ENCODE measurements at places on chromosomes 16 and 17.

DNA sequence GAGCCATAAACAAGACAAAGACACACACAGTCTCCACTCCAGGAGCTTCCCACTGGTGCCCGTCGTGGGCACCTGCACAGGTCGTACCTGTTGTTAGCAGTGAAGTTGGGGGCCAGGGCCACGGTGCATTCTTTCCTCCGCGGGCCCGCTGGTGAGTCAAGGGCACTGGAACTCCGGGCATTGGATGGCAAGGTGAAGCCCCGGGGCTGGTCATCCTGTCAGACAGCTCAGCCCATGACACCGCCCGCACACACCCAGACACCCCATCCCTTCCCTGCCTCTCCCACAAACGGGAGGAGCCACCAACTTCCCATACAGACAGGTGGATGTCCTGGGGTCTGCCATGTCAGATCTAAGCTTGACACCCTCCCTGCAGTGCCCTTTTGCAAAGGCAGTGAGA is 16.1 kb downstream of the CEP131 start:
- no peak for DNase-seq

GRCh38 chr17:78342449-78343186 is 17.3 kb downstream of the SOCS3 start:
- no peak for DNase-seq

GRCh38 chr16:77991701-77992100 is 30.6 kb upstream of the CLEC3A start:
- no peak for DNase-seq

DNA sequence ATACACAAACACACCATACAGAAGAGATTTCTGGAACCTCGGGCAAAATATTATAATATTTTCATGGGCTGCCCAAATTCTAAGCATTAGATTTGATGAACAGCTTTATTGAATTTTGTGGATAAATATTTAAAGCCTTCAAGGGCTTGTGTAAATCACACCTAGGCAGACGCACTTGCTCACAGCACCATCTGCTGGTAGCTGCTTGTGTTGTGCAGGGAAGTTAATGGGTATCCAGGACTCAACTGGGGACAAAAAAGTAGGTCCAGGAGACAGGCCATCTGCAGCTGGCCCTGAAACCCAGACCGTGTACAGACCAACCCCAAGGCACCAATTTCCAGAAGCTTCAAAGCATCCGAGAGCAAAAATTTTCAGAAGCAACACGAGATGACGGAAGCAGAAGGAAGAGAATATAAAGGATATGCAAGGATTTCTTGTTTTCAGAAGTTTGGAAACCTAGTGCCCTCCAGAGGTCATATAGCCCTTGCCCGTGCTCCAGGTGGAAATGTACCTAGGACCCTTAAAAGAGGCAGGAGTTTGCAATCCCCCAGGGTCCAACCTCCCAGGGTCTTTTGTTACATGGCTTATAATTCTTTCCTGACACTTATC is 140.0 kb downstream of the CHD9NB start:
- DNase-seq: no peak

DNA sequence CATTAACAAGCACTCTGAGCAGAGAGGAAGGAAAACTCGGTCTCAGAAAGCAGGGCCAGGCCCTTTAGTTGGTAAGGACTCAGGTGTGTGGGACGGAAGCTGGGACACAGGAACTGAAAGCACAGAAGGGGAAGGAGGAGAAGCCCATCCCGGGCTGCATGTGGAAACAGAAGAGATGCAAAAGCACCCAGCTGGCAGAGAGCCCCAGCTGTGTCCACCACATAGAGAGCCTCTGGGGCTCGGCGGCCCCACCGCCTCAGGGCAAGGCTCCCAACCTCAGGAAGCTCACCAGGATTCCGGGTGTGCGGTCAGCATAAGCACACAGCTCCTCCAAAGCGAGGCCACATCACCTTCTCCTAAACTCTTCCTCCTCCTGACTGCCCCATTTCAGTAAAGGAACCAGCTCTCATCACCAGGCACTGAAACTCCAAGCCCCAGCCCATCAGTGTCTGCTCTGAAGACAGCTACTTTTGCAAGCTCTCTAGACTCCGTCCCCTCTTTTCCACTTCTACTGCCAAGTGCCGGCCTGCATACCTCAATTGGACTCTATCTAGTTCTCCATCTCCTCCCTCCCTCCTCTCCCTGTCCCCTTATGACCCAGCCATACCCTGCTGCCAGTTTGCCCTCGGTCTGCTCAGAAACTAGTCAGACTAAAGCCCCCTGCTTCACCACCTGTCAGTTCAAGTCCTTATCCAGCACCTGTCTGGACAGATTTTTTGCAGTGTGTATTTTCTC is 6.0 kb downstream of the ST3GAL2 start:
- no peak for DNase-seq

- peak; percentile 24 for DNase-seq
These were observed 64.0 kb downstream of the MYO18A start for GRCh38 chr17:29115961-29116803.

GRCh38 chr16:9415545-9415944 is 324.1 kb downstream of the HAPSTR1 start:
- no peak for DNase-seq

DNA sequence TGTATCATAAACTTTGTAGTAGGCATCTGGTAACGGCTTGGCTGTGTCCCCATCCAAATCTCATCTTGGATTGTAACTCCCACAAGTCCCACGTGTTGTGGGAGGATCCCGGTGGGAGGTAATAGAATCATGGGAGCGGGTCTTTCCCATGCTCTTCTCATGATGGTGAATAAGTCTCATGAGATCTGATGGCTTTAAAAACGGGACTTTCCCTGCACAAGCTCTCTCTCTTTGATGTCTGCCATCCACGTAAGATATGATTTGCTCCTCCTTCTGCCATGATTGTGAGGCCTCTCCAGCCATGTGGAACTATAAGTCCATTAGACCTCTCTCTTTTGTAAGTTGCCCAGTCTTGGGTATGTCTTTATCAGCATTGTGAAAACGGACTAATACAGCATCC is 248.7 kb downstream of the SNX29 start:
- DNase-seq: no peak

DNA sequence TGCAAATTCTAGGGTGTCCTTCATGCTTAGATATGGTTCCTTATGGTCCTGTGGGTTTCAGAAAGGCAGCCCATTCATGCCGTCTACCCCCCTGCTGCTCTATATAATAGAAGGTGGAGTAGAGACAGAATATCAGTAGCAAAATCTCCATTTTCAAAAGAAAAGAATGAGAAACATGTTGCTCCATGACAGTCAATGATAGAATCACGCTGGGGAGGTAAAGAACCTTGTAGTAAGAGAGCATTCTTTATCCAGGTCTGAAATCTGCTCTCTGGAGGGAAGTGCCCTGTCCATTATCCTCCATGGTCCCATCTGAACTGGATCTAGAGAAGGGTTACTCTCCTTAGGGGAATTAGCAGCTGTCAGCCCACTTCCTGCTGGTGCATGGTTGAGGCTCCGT is 272.8 kb downstream of the WWOX start:
- DNase-seq: no peak

Measured in activated CD4-positive, alpha-beta T cell treated with anti-CD3 and anti-CD28 coated beads for 4 hours (primary cell).